CD4-positive, CD25-positive, alpha-beta regulatory T cell (primary cell): ENCODE measurements at places on chromosomes 1 and 21.

- DNase-seq, result no peak
These were observed 1.4 kb upstream of the PADI6 start for GRCh38 chr1:17370618-17371017.

GRCh38 chr21:45132841-45133573 lies 58.6 kb downstream of the ADARB1 start:
- no peak for DNase-seq

DNA sequence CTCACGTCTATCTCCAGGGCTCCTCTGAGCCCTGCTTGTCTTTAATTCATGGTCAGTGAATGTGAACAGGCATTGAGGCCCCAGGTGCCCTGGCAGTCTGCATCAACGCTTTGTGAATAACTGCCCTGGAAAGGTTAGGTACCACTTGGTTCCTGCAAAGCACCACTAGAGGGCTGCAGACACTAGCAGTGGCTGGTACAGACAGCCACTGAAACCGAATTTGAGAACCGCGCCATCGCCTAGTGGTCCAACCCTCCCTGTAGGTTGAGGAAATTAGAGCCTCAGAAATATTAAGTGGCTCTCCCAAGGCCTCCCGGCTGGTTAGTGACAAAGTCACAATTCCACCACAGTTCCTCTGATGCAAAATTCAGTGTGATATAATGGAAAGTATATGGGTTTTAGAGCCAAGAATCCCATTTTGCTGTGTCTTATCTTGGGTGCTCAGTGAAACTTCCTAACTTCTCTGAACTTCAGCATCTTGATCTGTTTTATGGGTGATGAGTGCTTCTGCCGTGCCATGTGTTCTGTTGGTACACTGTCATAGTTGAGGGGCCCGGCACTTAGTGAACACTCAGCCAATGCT lies 46.2 kb upstream of the BCL9 start:
- DNase-seq, result peak; percentile 80

- no peak for DNase-seq
These were observed 80.8 kb downstream of the LRRC7 start for GRCh38 chr1:69648486-69648885.

GRCh38 chr1:53618500-53619366 lies 120.2 kb downstream of the GLIS1 start:
- DNase-seq, result no peak

DNA sequence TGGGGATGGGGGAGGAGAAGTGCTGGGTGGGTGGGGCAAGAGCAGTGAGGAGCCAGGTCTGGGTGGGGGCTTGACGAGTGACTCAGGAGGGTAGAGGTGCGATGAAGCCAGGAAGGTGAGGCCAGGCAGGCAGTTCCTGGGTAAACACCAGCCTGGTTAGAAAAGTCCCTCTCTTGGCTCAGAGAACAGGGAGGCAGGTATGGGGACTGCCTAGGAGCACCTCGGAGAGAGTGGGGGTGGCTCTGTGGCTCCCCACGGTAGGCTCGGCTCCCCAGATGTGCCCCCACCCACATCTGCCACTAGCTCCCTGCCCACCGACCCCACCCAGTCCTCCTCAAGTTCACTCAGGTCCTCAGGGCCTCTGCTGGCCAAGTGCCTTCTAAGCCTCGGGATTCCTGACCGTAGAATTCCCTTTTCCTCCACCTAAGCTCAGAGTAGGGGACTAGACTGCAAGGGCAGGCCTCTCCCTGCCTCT lies 1.2 kb downstream of the HSPG2 start:
- no peak for DNase-seq

- DNase-seq, result no peak
These were observed 962.2 kb downstream of the ADGRL2 start for GRCh38 chr1:82762829-82763532.

DNA sequence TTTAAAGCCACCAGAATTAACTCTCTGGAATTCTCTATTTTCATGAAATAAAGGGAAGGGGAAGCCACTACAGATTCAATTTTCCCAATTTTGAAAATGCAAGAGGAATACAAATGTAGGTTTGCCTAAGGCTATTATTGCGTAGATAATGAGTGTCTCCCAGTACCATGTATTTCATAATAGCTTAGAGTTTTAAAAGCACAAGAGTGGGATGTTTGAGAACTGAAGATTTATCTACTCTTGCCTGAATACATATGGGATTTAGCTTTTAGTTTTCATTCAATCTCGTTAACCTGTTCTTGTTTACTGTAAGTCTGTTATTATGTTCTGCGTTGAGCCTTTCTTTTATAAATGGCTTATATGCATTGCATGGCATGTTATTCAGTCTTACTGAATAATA lies 795.1 kb downstream of the BRINP3 start:
- no peak for DNase-seq

- no peak for DNase-seq
These were observed 440.4 kb upstream of the ADAMTS5 start for GRCh38 chr21:27407271-27407670.

- no peak for DNase-seq
These were observed 13.6 kb downstream of the MTR start for GRCh38 chr1:236808564-236809130.

DNA sequence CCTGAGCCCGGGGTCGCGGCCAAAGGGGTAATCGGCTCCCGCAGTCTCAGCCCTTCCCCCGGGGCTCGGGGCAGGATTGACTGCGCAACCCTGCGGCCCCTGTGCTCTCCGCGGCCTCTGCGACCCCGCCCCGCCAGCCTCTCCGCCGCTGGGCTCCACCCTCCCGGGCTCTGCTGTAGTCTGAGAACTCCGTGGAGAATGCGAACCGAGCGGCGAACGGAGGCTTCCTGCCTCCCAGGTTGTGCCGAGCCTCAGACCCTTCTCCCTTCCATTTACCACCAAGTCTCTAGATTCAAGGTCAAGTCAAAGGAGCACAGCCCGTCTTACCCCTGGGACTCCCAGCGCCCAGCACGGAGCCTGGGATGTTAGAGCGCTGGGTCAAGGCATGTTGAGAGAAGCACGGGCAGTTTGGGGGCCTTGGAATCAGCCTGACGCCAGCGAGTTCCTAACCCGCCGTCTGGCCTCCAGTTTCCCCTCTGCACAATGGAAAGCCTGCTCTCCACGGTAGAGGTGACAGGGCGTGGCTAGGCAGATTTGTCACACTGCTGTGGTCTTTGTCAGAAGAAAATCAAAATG lies 3.0 kb downstream of the ATP2B4 start:
- DNase-seq, result peak; percentile 68
